ENCODE measurements at places on chromosomes 1 and 21. TPM values are rescaled to one million over a fixed set of nuclear protein-coding genes. Genes with fewer than 3 reads are reported as not detected.

REG4 gene
- total RNA-seq = 0.58 TPM

MMEL1 gene
- 6.8 TPM for total RNA-seq

HRNR gene
- total RNA-seq = not detected

BMP8A gene
- total RNA-seq = 0.70 TPM

THRAP3 gene
- 111 TPM for total RNA-seq

CELA2A gene
- not detected for total RNA-seq

DENND2D gene
- 17.2 TPM for total RNA-seq

CFAP107 gene
- 0.12 TPM for total RNA-seq

KLHDC8A gene
- 4.8 TPM for total RNA-seq

LCE1A gene
- not detected for total RNA-seq

MSH4 gene
- total RNA-seq = 0.47 TPM

OR2T2 gene
- 0.06 TPM for total RNA-seq

ANGPTL1 gene
- 7.6 TPM for total RNA-seq

C1orf185 gene
- not detected for total RNA-seq

EBNA1BP2 gene
- 30.8 TPM for total RNA-seq

DCDC2B gene
- not detected for total RNA-seq

All from metanephros (tissue), 2 donors.